ENCODE measurements at places on chromosomes 1 and 21.
A peak's percentile ranks its signal among the peaks of the same experiment; 100 is the strongest.

DNA sequence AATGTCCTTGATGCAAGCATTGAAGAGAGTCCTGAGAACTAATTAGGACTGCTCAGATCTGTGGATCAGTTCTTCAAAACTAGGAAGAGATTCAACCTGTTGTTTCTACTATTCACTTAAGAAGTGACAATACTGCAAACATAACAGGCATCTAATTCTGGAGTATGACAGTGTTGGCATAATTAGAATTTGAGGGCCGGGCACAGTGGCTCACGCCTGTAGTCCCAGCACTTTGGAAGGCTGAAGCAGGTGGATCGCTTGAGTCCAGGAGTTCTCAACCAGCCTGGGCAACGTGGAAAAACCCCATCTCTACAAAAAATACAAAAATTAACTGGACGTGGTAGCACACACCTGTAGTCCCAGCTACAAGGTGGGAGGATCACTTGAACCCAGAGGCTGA, 8.0 kb upstream of the FOXJ3 start:
- H3K4me1 ChIP-seq, result peaks cover 11% of the 10 kb centered on the region
- no peak for DNase-seq
- H3K27ac ChIP-seq, result no peak overlapping the region
- H3K36me3 ChIP-seq, result no peaks in the 10 kb centered on the region
- H3K27me3 ChIP-seq, result no peaks in the 10 kb centered on the region

- no peak overlapping the region for H3K4me3 ChIP-seq
- H3K36me3 ChIP-seq, result no peaks in the 10 kb centered on the region
- H3K27me3 ChIP-seq, result no peaks in the 10 kb centered on the region
- DNase-seq, result no peak
- no peaks in the 10 kb centered on the region for H3K4me1 ChIP-seq
- no peak overlapping the region for H3K27ac ChIP-seq
These were observed 206.0 kb downstream of the LYPLAL1 start for GRCh38 chr1:219379691-219380090.

GRCh38 chr21:27213303-27213702, 246.4 kb upstream of the ADAMTS5 start:
- H3K36me3 ChIP-seq, result no peaks in the 10 kb centered on the region
- H3K4me3 ChIP-seq, result no peak overlapping the region
- H3K4me1 ChIP-seq, result no peaks in the 10 kb centered on the region
- H3K27ac ChIP-seq, result no peak overlapping the region
- DNase-seq, result no peak
- H3K27me3 ChIP-seq, result no peaks in the 10 kb centered on the region

- peak; percentile 28 for DNase-seq
- H3K27me3 ChIP-seq, result no peaks in the 10 kb centered on the region
- no peaks in the 10 kb centered on the region for H3K36me3 ChIP-seq
These were observed 12.7 kb downstream of the C1QB start for GRCh38 chr1:22665752-22666151.

GRCh38 chr1:11701551-11701961, 10.0 kb downstream of the DRAXIN start:
- DNase-seq, result no peak
- H3K4me3 ChIP-seq, result no peak overlapping the region
- H3K36me3 ChIP-seq, result no peaks in the 10 kb centered on the region
- no peaks in the 10 kb centered on the region for H3K4me1 ChIP-seq
- H3K27ac ChIP-seq, result no peak overlapping the region
- peaks cover 62% of the 10 kb centered on the region for H3K27me3 ChIP-seq

GRCh38 chr1:74502858-74503257, 9.6 kb downstream of the LRRC53 start:
- no peak overlapping the region for H3K27ac ChIP-seq
- H3K4me1 ChIP-seq, result no peaks in the 10 kb centered on the region
- no peak overlapping the region for H3K4me3 ChIP-seq
- no peaks in the 10 kb centered on the region for H3K36me3 ChIP-seq

DNA sequence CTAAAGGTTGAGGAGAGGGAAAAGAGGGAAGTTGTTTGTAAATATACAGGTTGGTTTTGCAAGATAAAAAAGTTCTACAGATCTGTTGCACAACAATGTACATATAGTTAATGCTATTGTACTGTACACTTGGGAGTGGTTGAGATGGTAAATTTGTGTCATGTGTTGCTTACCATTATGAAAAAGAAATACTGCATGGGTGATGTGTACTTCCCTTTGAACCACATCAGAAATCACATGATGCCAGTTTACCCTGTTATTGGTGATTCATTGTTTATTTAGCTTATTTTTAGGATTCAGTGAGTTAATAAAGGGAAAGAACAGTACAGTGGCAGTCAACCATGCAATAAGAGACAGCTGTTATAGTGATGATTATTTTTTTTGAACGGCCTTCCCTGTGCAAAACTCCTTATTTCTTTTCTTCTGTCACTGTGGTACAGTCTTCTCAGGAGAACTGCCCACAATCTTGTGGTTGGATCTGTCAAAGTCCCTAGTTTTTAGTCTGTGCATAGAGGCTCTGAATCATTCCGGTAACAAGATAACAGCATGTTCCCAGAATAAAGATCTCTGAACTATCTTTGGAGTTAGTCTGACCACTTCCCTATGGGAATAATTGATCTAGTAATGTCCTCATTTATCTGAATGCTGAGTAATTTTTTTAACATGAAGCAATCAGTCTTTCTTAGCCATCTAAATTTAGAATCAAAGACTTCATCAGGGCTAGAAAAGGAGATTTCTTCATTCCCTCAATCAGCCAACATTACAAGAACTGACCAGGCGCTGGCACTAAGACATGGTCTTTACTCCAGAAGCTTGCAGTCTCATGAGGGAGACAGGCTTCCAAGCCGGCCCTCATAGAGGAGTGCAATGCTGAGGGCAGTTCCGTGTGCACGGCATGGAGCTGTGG, 84.2 kb downstream of the SH3GLB1 start:
- DNase-seq, result no peak
- no peaks in the 10 kb centered on the region for H3K36me3 ChIP-seq
- no peak overlapping the region for H3K4me3 ChIP-seq
- no peaks in the 10 kb centered on the region for H3K27me3 ChIP-seq
- peak overlapping the region; percentile 60 for H3K27ac ChIP-seq
- peaks cover 7% of the 10 kb centered on the region for H3K4me1 ChIP-seq

GRCh38 chr1:12150456-12151200, 16.2 kb upstream of the TNFRSF1B start:
- peak overlapping the region; percentile 98 for H3K27ac ChIP-seq
- H3K4me3 ChIP-seq, result no peak overlapping the region
- H3K27me3 ChIP-seq, result no peaks in the 10 kb centered on the region
- peaks cover 12% of the 10 kb centered on the region for H3K4me1 ChIP-seq

DNA sequence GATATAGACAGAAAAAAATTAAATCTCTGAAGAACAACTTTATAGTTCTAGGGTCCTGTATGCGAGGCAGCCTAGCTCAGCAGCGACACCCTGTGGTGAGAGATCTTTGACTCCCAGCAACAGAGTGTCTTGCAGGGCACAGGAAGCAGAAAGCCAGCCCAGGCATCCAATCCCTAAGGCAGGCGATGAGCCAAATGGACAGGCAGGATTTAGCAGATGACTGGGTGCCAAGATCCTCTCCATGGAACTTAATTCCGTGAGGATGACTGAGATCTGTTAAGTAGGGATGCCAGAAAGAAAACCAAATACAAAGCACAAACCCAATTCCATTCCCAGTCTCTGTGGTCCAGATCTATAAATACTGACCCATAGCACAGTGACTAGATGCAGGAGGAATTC, 38.8 kb downstream of the HLCS start:
- H3K36me3 ChIP-seq, result no peaks in the 10 kb centered on the region
- no peaks in the 10 kb centered on the region for H3K27me3 ChIP-seq
- H3K4me1 ChIP-seq, result no peaks in the 10 kb centered on the region
- peak; percentile 87 for DNase-seq

DNA sequence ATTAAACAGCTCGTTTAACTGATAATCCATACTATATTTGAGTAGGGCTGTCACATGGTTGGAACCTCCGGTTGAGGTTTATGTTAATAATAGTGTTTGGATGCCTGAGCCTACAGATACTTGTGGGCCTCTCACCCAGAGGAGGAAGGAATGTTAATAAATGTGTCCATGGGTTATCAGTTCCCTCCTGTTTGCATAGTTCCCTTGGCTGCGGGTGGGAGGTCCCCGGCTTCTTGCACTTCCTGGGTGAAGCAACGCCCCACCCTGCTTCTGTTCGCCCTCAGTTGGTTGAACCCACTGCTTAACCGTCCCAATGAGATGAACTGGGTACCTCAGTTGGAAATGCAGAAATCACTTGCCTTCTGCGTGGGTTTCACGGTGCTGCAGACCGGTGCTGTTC, 23.6 kb upstream of the GBP1 start:
- no peak for DNase-seq
- H3K27me3 ChIP-seq, result no peaks in the 10 kb centered on the region
- H3K27ac ChIP-seq, result no peak overlapping the region
- no peak overlapping the region for H3K4me3 ChIP-seq

- no peak overlapping the region for H3K27ac ChIP-seq
- H3K4me3 ChIP-seq, result no peak overlapping the region
- no peaks in the 10 kb centered on the region for H3K36me3 ChIP-seq
- DNase-seq, result no peak
These were observed 37.5 kb downstream of the EBNA1BP2 start for GRCh38 chr1:43134640-43135039.

DNA sequence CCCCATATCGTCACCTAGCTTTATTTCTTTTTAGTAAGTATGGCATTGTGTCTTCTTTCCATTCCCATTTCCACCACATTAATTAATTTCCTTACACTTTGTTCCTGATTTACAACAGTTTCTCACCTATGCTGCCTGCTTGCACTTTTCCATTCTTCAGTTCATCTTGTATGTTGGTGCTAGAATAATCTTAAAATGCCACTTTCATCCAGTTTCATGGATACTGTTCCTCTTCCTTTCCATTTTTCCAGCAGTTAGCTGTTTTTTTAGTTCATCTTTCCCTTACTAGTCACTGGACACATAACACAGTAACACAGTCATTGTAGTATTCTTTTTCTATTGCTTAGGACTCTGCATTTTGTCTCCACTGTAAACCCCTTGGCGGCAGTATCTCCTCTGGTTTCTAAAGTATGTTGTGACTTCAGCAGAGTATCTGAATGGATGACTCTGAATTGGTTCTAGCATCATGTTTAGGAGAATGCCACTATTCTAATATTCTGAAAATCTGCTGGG, 2.1 kb downstream of the CDC7 start:
- no peaks in the 10 kb centered on the region for H3K4me1 ChIP-seq
- no peak for DNase-seq
- H3K27ac ChIP-seq, result no peak overlapping the region

GRCh38 chr1:155130272-155131006, 2.8 kb downstream of the EFNA1 start:
- H3K27ac ChIP-seq, result peak overlapping the region; percentile 84
- no peak for DNase-seq
- H3K4me3 ChIP-seq, result peak overlapping the region; percentile 66
- peaks cover 36% of the 10 kb centered on the region for H3K36me3 ChIP-seq
- peaks cover 35% of the 10 kb centered on the region for H3K4me1 ChIP-seq

- no peaks in the 10 kb centered on the region for H3K4me1 ChIP-seq
- peaks cover 30% of the 10 kb centered on the region for H3K36me3 ChIP-seq
- H3K4me3 ChIP-seq, result no peak overlapping the region
These were observed 26.4 kb upstream of the DARS2 start for GRCh38 chr1:173798078-173798477.

DNA sequence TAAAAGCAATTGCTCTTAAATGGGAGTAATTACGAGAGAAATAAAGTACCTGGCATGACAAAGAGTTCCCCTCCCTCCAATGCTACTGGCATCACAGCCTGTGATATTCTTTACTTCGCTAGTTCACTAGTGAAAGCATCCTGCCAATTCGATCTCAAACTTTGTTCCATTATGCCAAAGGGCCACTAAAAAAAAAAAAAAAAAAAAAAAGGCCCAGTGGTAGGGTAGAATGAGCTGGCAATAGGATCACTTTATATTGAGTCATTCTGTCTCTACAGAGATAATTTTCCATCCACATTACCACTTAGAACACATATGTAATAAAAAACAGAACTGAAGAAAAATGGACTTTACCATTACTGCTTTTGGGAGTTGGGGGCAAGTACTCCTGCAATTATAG, 11.2 kb downstream of the PUM1 start:
- H3K27ac ChIP-seq, result no peak overlapping the region
- no peak for DNase-seq
- H3K36me3 ChIP-seq, result peaks cover 56% of the 10 kb centered on the region
- H3K27me3 ChIP-seq, result no peaks in the 10 kb centered on the region

- H3K27me3 ChIP-seq, result no peaks in the 10 kb centered on the region
- H3K27ac ChIP-seq, result no peak overlapping the region
- no peak for DNase-seq
These were observed 18.1 kb downstream of the CLDN19 start for GRCh38 chr1:42721926-42722325.

DNA sequence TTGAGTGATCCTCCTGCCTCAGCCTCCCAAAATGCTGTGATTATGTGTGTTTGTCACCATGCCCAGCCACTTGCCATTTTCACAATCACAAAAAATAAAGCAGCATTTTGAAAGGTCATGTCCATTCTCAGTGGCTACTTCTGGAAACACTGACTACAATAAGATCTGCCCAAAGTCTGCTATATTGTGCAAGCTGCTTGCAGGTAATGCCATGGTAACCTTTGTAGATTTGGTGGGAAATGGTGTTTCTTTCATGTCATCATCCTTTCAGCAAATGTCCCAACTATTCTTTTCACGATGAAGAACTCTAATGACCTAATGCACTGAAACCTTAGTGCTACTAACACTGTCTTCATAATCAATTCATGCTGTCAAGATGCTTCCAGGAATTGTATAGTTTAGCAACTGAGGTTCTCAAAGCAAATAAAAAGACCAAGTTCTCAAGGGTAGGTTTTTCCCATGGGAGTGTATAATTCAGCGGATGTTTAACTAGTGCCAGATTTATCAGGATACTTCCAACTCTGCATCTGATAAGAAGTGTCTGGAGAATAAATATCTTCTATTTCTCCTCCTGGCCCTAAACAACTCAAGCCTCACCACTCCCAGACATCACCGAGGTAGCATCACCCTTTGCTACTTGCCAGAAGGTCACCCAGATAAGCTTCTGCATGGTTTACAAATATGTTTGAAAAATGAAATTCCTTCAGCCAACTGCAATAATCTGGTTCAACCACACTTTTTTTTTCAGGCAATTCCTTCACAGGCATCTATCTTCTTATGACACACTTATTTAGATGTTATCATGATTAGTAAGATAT, 132.0 kb upstream of the ZC3H11B start:
- no peak overlapping the region for H3K27ac ChIP-seq
- H3K4me1 ChIP-seq, result no peaks in the 10 kb centered on the region
- DNase-seq, result no peak

DNA sequence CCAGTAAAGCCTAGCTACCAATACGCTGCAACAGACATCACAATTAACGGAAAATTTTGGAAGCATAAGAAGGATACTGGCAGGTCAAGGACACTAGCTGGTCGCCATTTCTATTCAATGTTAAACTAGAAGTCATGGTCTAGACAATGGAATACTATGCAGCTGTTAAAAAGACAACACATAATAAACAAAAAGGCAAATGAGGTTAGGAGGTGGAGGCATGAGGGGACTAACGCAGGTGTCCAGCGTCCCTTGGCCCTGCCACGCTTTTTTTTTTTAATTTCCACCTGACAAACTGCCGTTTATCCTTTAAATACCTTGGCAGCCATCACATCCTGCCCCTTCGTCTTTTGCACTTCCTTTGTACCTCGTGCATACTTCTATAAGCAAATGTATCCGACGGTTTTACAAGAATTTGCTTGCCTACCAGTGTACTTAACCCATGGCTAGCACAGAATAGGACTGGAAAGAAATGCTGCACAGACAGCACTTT, 698 bp upstream of the SLC22A15 start:
- no peaks in the 10 kb centered on the region for H3K36me3 ChIP-seq
- peak overlapping the region; percentile 57 for H3K4me3 ChIP-seq
- peaks cover 5% of the 10 kb centered on the region for H3K4me1 ChIP-seq

- H3K27me3 ChIP-seq, result no peaks in the 10 kb centered on the region
- no peaks in the 10 kb centered on the region for H3K36me3 ChIP-seq
- DNase-seq, result no peak
- H3K27ac ChIP-seq, result no peak overlapping the region
- no peak overlapping the region for H3K4me3 ChIP-seq
These were observed 15.4 kb downstream of the DYNLT5 start for GRCh38 chr1:66767626-66768025.

Data from left lung (tissue), 14 donors.